Fibroblast of upper back skin (primary cell): ENCODE measurements at places on chromosomes 2 and 18.

GRCh38 chr2:101775092-101775491 is 77.6 kb downstream of the MAP4K4 start:
- DNase-seq = no peak

DNA sequence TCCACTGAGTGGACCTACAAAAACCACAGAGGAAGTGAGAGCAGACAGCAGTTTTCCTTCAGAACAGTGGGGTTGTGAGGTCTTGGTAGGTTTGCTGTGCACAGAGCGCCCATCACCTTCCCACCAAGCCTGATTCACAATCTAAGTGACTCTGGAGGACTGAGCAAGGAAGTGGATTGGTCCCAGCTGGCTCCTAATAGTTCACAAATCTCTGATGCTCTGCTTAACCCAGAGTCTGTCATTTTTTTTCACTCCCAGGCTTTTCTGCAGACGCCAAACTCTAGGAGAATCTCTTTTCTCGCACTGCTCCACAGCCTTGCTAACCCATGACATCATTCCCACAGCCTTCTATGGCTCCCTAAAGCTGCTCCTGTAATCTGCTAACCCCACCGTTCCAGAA is 280.4 kb downstream of the C1D start:
- peak; percentile 33 for DNase-seq

DNA sequence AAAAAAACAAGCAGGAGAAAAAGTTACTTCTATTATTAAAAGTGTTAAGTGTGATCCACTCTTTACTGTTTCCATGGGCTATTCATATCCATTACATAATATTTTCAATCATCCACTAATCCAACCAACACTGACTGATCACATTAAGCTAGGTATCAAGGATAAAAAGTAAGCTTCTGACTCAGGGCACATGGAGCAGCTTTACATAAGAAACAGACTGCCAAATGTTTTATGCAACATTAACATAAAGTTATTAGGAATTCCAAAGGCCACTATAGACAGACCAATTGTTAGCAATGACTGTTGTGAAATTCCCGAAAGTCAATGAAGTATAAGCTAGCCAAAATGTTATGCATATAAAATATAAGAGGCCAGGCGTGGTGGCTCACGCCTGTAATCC is 277.6 kb downstream of the ZEB2 start:
- no peak for DNase-seq

- no peak for DNase-seq
Observed at GRCh38 chr2:44969936-44970335, 28.4 kb downstream of the SIX3 start.

DNA sequence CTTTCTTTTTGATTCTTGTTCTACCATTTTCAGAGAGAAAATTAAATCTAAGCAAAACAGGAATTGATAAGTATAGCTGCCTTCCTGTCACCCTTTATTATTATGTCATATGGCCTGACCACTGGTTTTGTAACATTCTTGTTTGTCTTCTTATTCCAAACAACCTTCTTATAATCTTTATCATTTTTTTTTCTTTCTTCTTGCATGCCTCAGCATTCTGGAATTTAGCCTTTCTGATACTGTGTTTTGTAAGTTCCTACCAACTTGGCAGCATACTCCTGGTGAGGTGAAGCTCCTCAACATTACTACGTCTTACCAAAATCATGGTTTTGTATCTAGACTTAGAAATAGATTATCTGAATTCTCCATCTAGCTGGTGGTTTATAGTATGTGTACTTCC is 199.2 kb downstream of the CAMKMT start:
- no peak for DNase-seq

DNA sequence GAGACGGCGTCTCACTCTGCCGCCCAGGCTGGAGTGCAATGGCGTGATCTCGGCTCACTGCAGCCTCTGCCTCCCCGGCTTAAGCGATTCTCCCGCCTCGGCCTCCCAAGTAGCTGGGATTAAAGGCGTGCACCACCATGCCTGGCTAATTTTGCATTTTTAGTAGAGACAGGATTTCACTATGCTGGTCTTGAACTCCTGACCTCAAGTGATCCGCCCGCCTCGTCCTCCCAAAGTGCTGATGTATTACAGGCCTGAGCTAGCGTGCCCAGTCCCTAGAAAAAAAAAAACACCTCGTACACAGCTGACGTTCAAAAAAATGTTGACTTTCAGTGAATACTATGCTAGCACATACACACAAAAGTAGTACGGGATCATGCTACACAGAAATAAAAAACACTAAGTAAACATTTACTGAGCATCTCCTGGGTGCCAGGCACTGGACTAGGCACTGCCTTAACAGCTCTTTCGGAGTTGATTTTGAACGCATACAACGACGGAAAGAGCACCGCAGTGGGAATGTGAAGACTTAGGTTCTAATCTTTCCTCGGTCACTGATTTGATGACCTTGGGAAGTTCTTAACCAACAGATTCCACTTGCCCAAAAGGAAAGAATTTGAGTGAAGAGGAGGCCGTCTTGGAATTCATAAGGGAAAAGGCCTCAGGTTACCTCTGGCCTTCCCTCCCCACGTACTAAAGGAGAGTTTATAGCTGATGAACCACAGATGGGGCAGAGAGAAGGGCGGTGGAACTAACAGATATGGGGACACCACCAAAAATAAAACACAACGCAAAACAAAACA is 1.1 kb downstream of the DNAJC27 start:
- DNase-seq = peak; percentile 37

DNA sequence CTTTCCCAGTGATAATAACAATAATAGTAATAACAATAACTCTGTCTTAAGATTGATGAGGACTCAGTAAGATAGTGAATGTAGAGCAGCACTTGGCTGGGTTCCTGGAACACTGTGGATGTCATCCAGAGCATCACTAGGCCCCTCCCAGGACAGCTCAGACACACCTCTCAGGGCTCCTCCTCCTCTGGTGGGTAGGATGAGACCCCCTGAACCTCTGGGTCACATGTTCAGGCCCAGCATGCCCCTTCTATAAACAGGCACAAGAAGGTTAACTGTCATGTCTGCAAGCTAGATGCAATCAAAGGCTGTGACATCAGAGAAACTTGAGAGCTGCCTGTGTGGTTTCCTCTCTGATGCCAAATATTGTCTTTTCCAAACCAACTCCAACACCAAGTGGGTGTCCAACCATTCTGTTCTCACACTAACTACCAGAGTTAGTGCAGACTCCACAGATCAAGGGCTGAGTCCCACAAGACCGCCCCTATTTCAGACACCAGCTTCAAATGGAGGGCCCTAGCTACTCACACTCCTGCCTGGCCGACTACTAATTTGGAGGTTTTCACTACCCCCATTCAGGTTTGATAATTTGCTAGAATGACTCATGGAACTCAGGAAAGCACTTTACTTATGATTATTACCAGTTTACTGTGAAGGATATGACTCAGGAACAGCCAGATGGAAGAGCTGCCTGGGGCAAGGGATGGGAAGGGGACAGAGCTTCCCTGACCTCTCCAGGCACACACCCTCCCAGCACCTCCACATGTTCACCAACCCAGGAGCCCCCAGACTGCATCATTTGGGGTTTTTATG is 46.4 kb upstream of the BZW1 start:
- peak; percentile 92 for DNase-seq

GRCh38 chr18:78621141-78621755 is 358.4 kb upstream of the SALL3 start:
- DNase-seq = no peak

DNA sequence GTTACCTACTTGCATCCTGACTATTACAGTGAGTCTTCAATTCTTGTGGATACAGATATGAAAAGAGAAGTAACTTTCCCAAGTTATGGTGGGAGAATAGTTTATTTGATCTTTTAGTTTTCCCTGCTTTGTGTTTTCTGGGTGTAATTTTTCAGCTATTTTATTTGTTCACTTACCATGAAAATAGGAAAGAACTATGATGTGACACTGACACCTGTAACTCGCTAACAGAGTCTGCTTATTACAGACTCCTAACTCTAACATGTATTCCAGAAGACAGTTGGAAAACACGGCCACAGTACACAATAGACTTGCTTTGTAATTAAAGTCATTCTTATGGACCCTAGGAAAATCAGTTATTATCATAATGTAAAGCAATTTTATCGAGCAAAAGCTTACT is 323.2 kb downstream of the LRRTM1 start:
- DNase-seq = no peak

DNA sequence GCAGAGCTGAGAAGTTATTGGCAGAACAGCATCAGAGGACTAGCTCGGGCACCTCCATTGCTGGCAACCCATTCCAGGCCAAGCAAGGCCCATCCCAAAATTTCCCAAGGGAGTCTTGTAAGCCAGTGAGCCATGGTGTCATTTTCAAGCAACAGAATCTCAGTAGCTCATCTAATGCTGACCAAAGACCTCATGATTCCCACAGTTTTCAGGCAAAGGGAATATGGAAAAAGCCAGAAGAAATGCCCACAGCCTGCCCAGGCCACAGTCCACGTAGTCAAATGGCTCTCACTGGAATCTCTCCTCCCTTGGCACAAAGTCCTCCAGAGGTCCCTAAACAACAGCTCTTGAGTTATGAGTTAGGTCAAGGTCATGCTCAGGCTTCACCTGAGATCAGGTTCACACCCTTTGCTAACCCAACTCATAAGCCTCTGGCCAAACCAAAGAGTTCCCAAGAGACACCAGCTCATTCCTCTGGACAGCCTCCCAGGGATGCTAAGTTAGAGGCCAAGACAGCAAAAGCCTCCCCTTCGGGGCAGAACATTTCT is 2.6 kb downstream of the SMARCAL1 start:
- no peak for DNase-seq

DNA sequence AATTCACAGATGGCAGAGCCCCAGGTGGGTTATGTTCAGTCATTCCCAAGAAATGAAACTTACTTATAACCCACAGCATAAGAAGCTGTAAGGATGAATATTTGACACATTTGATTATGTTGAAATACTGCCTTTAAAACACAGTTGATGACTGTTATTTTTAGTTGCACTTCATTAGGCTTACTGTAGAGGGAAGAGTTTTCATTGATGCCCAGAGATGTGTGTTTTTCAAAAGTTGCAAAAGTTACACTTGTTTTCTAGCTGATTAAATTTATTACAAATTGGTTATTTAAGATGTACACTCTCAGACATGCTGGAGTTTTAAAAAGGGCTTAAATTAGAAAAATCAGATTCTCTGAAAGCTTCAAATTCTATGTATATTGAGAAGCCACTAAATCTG is 506.1 kb downstream of the PARD3B start:
- no peak for DNase-seq

DNA sequence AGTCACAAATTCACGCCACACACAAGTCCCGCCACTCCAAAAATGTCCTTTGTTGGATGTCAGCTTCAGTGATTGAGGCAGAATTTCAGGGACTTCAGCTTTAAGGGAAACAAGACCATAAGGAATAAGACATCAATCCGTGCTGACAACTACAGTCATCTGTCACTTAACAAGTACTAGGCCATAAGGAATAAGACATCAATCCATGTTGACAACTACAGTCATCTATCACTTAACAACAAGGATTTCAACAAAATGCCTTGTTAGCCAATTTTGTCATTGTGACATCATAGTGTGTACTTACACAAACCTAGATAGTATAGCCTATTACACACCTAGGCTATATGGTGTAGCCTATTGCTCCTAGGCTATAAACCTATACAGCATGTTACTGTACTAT is 58.0 kb downstream of the ANTXR1 start:
- DNase-seq = no peak

DNA sequence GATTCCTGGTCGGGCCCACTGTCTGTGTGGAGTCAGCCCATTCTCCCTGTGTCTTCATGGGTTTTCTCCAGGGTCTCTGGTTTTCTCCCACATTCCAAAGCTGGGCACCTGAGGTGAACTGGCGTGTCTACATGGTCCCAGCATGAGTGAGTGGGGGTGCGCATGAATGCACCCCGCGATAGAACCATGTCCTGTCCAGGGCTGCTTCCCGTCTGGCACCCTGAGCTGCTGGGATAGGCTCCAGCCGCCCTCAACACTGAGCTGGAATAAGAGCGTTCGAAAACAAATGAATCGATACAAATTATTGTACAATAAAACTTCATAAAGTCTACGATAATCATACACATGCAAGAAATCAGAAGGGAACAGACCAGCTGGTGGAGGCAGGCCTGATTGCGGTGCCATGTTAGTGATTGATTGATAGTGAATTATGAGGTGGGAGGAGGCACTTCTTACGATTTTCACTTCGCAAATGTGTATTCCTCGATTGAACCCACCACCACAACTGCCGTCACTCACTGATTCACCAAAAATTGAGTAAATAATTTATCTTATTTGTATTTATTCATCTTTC is 186.6 kb downstream of the MGAT5 start:
- DNase-seq = no peak

GRCh38 chr2:69646714-69647113 is 3.2 kb upstream of the AAK1 start:
- DNase-seq = no peak

DNA sequence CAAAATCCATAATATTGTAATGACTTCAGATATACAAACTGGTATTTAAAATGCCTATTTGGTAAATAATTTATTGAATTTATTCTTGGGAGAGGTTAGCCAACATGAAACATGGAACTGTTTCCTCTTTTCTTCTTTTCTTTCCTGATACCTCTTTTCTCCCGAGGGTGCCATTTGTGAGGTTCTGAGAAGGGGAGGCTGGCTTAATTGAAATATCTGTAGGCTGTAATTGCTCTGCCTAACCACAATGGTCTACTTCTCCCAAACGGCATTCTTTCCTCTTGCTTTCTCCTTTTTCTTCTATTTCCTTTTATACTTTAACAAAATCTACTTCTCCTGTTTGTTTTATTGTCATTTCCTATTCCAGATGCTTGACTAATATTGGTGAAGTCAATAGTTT is 114.9 kb downstream of the TCF4 start:
- no peak for DNase-seq

GRCh38 chr2:74504591-74504990 is 2.9 kb downstream of the PCGF1 start:
- DNase-seq = no peak

DNA sequence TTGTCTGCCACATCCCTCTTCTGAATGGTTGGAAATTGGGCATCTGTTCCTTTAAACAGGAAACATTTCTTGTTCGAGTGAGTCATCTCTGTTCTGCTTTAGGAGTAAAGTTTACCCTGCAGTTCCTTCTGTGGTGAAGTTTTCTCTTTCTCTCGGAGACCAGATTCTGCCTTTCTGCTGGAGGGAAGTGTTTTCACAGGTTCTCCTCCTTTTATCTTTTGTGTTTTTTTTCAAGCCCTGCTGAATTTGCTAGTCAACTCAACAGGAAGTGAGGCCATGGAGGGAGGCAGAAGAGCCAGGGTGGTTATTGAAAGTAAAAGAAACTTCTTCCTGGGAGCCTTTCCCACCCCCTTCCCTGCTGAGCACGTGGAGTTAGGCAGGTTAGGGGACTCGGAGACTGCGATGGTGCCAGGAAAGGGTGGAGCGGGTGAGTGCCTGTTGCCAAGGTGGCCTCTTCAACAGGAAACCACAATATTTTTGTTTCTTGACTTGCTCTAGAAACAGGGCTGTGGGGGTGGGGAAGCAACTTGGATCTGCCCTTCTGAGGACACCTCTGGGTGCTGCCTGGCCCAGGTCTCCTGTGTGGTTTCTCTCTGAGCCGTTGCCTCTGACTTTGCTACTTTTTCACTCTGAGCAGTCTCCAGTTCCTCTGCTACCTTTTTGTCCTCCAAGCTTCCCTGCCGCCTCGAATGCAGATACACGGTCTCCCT is 2.2 kb upstream of the CASP8 start:
- peak; percentile 76 for DNase-seq
